ENCODE measurements at places on chromosomes 1 and 21. TPM values are rescaled to one million over a fixed set of nuclear protein-coding genes. Genes with fewer than 3 reads are reported as not detected.
A peak's percentile ranks its signal among the peaks of the same experiment; 100 is the strongest.

- no peak for DNase-seq
These were observed 19.5 kb downstream of the INKA2 start for GRCh38 chr1:111719674-111720132.

Gene CR2
- total RNA-seq: not detected

- DNase-seq: no peak
These were observed 35.1 kb upstream of the PRSS38 start for GRCh38 chr1:227780101-227781044.

DNA sequence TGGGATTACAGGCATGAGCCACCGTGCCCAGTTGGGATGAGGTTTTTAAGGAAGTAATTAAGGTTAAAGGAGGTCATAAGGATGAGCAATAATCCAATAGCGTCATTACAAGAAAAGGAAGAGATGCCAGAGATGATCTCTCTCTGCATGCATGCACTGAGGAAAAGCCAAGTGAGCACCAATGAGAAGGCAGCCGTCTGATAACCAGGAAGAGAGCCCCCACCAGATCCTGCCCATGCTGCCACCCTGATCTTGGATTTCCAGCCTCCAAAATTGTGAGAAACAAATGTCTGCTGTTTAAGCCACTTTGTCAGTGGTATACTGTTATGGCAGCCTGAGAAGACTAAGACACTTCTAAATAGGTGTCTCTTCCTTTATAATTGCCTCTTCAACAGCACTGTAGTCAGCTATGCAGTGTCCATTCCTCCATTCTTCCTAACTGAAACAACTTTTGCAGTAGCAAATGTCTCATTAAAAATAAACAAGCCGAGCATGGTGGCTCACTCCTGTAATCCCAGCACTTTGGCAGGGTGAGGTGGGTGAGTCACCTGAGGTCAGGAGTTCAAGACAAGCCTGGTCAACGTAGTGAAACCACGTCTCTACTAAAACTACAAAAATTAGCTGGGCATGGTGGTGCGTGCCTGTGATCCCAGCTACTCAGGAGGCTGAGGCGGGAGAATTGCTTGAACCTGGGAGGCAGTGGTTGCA lies 216.2 kb upstream of the RUNX1 start:
- peak; percentile 88 for DNase-seq

DNA sequence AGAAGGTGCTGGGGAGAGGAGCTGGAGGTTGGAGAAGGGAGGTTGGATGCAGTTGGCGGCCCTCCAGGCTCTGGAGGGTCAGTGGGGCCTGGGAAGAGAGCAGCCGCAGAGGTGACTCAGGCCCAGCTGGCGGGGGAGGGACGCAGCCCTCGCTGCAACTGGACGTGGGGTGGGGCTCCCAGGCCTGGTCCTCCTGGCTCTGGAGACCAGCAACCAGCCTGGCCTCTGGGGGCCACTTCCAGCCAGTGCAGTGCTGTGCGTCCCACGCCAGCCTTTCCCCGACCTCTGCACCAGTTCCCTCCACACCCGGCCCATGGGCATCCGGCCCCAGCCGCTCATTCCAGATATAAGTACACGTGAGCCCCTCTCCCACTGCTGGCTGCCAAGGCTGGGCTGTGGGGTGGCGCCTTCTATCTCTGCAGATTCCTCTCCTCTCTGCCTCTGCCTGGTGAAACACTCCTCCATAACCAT lies 38.0 kb upstream of the COL18A1 start:
- peak; percentile 79 for DNase-seq

DNA sequence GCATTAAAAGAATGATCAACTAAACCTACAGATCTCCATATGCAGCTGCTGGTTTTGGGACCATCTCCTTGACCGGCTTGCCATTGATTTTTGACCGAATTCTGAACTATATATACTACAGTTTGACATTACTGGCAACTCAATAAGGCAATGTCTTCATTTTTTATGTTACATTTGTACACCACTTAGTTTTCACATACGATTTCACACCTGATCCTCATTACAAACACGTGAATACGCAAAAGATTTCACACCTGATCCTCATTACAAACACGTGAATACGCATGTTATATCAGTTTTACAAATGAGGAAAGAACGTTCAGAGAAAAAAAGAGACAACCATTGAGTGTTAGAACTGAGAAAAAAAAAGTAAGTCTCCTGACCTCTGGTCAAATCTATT lies 1.1 kb downstream of the SASS6 start:
- no peak for DNase-seq

DNA sequence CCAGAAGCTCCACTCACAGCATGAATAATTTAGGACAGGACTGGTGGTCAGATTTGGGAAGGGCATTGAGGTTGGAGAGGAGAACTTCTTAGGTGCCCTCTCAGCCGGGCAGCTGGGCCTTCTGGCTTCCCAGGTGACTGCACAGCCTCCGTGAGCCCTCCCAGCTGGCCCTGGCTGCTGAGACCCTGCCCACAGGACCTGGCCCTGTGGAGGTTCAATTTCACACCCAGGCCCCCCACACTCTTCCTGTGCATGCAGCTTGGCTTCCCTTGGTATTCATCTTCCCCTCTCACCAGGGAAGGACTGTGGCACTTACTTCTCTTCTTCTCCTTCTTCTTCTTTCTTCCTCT lies 50.6 kb downstream of the NDUFS5 start:
- no peak for DNase-seq

Gene NUAK2
- total RNA-seq: 7.0 TPM

- DNase-seq: no peak
These were observed 40.9 kb downstream of the WNT4 start for GRCh38 chr1:22101995-22102394.

Gene RSRP1
- 57.4 TPM for total RNA-seq

GRCh38 chr1:158089925-158090637 lies 90.6 kb upstream of the CD1D start:
- DNase-seq: no peak

Gene RCSD1
- total RNA-seq: not detected

- DNase-seq: peak; percentile 28
These were observed 79.2 kb upstream of the TNR start for GRCh38 chr1:175822580-175822979.

DNA sequence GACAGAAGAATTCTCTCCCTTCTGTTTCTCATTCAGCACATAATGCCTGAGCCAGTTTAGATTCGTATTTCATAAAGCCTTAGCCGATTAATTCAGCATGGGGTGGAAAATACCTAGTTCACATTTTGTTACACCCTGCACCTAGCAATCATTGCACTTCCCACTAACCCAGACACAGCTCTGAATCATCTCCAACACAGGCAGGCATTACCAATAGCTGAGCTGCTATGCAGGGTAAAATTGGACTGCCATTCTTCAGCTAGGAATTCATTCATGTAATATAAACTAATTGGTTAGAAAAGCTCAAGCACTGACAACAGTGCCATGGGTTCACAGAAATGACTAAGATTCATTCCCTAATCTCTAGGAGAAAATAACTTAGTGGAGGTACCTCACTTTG lies 26.9 kb upstream of the NKAIN1 start:
- peak; percentile 38 for DNase-seq

Gene CDC42BPA
- 37.8 TPM for total RNA-seq

- DNase-seq: no peak
These were observed 120.9 kb downstream of the EDEM3 start for GRCh38 chr1:184633785-184634184.

- DNase-seq: peak; percentile 74
These were observed 192.2 kb downstream of the TGFB2 start for GRCh38 chr1:218537122-218537913.

GRCh38 chr1:20719871-20720620 lies 2.2 kb upstream of the KIF17 start:
- no peak for DNase-seq

Gene MMP23B
- total RNA-seq: 4.1 TPM

DNA sequence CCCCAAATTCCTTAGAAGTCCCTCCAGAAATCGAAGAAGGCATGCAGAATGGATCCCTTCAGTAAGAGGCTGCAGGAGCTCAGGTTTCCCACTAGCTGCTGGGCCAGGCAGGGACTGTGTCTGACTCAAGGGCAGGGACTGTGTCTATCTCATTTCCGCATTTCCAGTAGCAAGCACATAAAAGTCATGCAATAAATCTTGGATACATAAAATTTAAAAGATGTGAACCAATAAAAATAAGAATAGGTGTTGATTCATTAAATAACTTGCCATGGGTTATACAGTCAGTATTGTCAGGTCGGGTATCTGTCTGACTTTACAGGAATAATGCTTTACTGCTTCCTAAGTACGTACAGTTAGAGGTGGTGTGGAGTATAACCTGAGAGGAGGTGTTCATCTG lies 15.2 kb downstream of the PM20D1 start:
- peak; percentile 5 for DNase-seq

DNA sequence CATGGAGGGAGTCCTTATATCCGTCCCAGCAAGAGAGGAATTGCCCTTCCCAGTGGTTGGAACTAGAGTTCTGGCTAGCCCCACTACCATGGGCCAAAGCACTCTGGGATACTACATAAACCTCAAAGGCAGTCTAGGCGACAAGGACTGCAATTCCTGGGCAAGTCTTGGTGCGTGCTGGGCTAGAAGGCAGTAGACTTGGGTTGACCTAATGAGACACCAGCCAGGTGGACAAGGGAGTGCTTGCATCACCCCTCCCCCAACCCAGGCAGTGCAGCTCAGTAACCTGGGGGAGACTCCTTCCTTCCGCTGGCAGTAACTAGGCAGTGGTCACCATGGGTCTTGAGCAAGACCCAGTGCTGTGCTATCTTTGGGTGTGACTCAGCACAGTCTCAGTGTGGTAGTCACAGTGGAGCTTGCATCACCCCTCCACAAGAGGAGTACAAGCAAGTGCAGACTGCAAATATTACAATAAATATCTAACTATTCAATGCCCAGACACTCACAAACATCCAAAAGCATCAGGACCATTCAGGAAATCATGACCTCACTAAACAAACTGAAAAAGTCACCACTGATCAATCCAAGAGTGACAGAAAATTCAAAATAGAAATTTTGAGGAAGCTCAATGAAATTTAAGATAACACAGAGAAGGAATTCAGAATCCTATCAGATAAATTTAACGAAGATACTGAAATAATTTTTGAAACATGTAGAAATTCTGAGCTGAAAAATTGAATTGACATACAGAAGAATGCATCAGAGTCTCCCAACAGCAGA lies 84.7 kb upstream of the LYPLAL1 start:
- peak; percentile 94 for DNase-seq

Gene CD5L
- total RNA-seq: not detected

DNA sequence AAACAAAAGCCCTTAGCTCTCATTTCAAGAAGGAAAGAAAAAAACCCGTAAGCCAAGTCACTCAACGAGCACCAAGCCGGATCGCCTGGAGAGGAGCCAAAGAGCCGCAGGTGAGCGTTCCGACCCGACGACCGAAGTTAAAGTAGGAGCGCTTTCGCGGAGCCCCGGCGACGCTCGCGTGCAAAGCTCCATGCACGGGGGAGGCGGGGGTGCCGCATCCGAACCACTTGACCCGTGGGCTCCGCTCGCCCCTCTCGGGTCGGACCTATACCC lies 382 bp downstream of the GPBP1L1 start:
- DNase-seq: no peak

DNA sequence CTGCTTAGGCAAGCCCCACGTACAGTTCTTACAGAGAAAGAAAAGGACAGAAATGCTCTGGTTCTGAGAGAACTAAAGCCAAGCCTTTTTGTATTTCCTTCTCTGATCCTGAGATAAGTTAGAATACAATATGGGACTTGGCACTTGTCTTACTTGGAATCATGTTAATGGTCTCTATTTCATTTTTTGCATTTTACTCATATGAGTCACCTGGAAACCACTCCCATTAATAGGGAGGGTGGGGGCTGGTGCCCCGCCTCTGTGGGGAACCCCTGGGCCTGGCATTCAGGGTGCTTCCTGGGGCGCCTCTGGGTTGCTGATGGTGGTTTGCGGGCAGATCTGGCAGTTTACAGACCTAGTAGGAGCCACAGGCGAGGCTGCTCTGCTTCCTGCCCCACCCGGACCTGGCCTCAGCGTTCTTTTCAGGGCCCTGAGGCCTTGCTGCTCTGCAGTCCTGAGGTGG lies 26.7 kb downstream of the TSPAN2 start:
- peak; percentile 17 for DNase-seq

- no peak for DNase-seq
These were observed 46.4 kb downstream of the TMCC2 start for GRCh38 chr1:205274041-205274691.

Gene SLC6A17
- total RNA-seq: 2.1 TPM

GRCh38 chr1:32275424-32275823 lies 16.5 kb upstream of the HDAC1 start:
- no peak for DNase-seq

Gene FALEC
- not detected for total RNA-seq

DNA sequence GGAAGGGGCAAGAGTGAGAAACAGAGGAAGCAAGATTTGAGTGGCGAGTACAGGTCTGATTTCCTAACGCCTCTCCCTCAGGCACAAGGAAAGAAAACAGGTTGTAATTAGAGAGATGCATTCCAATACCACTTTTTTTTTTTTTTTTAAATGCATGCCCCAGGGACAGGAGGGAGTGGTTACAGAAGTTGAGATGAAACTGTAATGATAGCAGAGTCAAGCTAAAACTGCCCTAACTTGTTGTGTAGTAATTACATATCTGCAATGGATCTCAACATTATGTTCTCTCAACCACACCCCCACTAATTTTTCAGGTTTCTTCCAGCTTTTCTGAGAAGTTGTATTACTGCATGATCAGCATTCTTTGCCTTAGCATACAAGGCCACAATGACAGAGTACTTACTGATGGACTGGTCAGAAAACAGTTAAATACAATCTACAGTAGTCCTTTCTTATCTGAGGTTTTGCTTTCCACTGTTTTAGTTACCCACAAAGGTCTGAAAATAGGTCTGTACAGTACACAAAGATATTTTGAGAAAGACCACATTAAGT lies 5.5 kb downstream of the ETV3 start:
- DNase-seq: no peak

Gene CELA2A
- total RNA-seq: not detected

Gene GBP6
- not detected for total RNA-seq

DNA sequence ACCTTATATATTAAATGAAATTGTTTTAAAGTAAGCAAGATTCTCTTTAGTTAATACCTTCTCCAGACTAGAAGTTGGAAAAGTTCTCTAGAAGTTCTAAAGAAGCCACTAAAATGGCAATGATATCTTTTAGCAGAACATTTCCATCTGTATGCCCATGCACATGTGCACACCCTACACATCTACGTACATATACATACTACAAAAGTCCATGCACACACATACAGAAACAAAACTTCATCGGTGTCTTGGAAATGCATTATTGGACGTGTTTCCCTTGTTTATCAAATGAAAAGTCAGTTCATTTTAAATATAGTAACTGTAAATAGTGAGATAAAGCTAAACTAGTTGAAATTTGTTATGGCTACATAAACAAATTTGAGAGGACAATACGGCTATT lies 114.4 kb downstream of the KCNT2 start:
- DNase-seq: no peak

Gene SLX9
- total RNA-seq: 34.9 TPM

Gene PPM1J
- total RNA-seq: 1.2 TPM

Gene DRAM2
- total RNA-seq: 23.6 TPM

DNA sequence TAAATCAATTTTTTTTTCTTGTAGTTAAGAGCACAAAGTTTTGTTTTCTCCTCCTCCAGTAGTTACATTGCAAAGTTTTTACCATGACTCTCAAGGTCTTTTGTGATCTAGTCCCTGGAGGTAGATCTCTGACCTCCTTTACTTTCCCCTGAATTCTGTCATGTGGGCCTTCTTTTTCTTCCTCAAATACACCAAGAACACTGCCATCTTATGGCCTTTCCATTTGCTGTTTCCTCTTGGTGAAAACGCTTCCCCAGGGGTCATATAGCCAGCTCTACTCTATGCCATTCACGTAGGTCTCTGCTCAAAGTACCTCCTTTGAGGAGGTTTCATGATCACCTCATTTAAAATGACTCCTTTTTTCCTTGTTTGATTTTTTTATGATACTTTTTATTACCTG lies 2.7 kb downstream of the DDX20 start:
- DNase-seq: no peak

All from HFFc6 (cell line).